ENCODE measurements at places on chromosomes 4 and X. TPM values are rescaled to one million over a fixed set of nuclear protein-coding genes. Genes with fewer than 3 reads are reported as not detected.

SLC34A2 gene
- polyA plus RNA-seq = 3.2 TPM

HS6ST2 gene
- polyA plus RNA-seq = 3.9 TPM

SUPT20HL1 gene
- polyA plus RNA-seq = not detected

MTTP gene
- 0.08 TPM for polyA plus RNA-seq

ZMAT1 gene
- polyA plus RNA-seq = 0.83 TPM

COL4A6 gene
- polyA plus RNA-seq = 5.9 TPM

ATP8A1 gene
- polyA plus RNA-seq = 3.7 TPM

MAGEA2B gene
- 1.6 TPM for polyA plus RNA-seq

RLIM gene
- 6.3 TPM for polyA plus RNA-seq

COX18 gene
- polyA plus RNA-seq = 23.7 TPM

GABRG1 gene
- polyA plus RNA-seq = 0.11 TPM

BMP3 gene
- not detected for polyA plus RNA-seq

MAGED4 gene
- polyA plus RNA-seq = 30.9 TPM

MGARP gene
- polyA plus RNA-seq = 4.5 TPM
